ENCODE measurements at places on chromosomes 1 and 21.

GRCh38 chr21:26851109-26851944 lies 6.1 kb upstream of the ADAMTS1 start:
- no peak for DNase-seq

DNA sequence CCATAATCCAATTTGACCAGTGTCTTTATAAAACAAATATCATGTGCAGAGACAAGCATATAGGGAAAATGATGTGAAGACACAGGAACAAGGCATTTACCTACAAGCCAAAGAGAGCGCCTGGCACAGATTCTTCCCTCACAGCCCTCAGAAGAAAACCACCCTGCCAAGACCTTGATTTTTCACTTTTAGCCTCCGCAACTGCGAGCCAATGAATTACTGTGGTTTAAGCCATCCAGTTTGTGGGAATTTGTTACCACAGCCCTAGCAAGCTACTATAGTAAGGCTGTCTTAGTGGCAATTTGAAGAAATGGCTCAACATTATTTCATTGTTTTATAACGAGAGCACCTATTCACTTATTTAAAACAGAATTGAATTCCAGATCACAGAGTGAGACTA lies 85.7 kb upstream of the CCDC190 start:
- DNase-seq, result no peak

DNA sequence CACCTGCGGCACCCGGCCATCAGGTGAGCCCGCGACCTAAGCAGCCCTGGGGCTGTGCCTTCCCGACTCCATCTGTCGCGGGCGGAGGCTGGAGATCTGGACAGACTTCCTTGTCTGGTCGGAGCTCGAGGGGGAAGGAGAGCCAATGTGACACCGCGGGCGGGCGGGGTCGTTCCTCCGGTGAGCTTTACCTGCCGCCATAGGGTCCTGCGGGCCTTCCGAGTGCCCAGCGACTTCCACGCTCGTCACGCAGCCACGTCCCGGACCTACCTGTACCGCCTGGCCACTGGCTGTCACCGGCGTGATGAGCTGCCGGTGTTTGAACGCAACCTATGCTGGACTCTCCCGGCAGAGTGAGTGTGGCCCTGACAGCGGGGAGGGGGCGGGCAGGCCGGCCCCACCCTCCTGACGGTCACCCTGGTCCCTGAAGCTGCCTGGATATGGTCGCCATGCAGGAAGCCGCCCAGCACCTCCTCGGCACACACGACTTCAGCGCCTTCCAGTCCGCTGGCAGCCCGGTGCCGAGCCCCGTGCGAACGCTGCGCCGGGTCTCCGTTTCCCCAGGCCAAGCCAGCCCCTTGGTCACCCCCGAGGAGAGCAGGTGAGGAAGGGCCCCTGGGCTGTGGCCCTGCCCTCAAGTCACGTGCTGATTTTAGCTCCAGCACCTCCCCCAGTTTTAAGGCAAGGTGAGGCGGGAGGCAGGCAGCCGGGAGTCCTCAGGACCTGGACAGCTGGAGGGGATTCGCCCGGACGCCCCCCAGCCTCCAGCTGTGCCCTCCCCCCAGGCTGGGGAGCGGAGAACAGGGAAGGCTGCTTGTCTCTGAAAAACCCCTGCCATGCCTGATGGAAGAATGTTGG lies 1.1 kb downstream of the PUSL1 start:
- DNase-seq, result no peak

- no peak for DNase-seq
These were observed 303.6 kb downstream of the USH2A start for GRCh38 chr1:216119600-216119999.

- DNase-seq, result no peak
These were observed 376.9 kb downstream of the GPATCH2 start for GRCh38 chr1:217253985-217254384.

DNA sequence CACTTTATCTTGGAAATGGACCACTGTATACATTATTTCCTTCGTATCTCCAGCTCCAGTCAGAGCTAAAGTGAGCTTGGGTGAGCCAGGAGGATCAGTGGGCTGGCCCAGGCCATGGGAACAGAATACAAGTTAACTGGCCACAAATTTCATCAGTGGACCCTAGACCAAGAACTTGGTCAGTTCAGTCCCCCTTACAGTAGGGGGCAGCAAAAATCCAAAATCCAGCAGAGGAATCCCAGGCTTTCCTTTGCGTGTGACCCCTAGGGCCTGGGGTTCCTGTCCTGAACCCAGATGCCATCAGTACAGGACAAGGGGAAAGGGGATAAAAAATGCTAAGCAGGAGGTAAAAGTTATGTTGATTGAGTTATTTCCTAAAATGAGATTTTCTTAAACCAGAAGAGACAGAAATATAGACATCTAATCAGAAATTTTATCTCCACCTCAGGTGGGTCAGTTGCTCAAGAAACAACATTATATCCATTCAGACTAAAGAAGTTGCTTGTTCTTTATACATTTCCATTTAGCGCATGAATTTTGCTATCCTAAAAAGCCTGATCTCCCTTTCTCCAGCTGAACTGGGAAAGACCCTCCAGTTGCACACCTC lies 24.1 kb upstream of the LCE5A start:
- no peak for DNase-seq

DNA sequence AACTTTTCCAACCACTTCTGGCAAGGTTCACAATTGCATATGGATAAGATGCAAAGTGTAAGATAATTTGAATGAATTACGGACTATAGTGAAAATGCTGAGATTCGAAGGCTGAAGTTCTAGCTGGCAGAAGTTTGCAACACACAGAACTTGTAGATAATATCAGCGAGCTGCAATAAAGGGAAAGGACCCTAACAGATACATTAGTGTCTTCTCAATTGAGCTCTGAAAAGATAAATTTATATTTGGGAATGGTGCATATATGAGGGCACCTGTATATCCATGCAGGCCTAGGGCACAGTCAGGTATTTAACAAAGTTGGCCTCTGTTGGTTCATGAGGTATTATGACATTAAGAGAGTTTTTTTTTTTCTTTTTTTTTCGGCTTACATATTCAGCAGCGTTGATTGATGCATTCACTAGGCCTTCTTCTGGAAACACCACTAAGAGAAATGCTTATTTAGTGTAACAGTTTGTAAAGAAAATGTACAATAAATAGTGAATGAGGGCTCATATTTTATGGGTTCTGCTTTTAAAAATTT lies 2.2 kb downstream of the NFIA start:
- no peak for DNase-seq

- DNase-seq, result no peak
These were observed 11.2 kb downstream of the EPHA10 start for GRCh38 chr1:37753473-37754321.

All from activated naive CD4-positive, alpha-beta T cell (primary cell).